ENCODE measurements at places on chromosomes 12 and 14.

DNA sequence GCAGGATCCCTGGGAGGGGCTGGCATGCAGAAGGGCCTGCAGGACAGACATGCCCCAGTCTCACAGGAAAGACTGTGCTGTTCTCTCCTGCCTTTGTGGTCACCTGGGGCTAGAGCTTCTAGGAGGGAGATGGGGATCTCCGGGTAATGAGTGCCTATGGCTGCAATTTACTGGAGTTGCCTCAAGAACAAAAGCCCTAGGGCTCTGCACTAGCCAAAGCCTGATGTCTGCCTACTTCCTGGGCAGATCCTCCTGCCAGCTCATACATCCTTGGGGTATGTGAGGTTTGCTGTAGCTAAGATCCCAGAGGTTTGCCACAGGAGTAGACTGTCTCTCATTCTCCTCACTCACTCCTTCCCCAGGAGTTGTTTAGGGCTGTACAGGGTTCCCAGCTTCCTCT is 106.9 kb upstream of the PPFIA2 start:
- DNase-seq = no peak

GRCh38 chr14:63671987-63672386 is 30.3 kb upstream of the WDR89 start:
- DNase-seq = no peak

GRCh38 chr14:23910101-23910875 is 43.3 kb upstream of the DHRS4 start:
- DNase-seq = peak; percentile 86

- no peak for DNase-seq
Measured at GRCh38 chr12:45834809-45835208, 105.3 kb downstream of the ARID2 start.

- DNase-seq = peak; percentile 35
Measured at GRCh38 chr12:114688256-114688845, 4.4 kb upstream of the TBX3 start.

- DNase-seq = no peak
Measured at GRCh38 chr12:64663015-64663414, 52.7 kb downstream of the RASSF3 start.

DNA sequence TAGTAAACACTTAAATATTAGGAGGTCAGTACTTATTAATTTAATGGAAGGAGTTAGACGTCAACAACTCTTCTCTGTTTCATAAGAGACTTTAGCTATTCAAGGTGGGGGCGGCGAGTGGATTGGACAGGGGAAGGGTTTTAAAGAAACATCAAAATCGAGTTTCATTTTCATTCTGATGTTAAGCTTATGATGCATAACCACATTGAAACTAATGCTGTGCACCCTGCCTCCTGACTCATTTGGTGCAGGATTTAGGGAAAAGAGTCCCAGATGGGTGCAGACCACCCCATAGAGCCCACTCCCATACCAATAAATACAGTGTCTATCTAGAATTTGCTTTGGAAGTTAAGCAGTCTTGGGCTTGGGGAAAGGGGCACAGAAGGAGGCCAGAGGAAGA is 7.4 kb downstream of the ZBTB39 start:
- DNase-seq = no peak
